Right ventricle myocardium inferior (tissue), 1 donor: ENCODE measurements at places on chromosomes 5 and 9. TPM values are rescaled to one million over a fixed set of nuclear protein-coding genes. Genes with fewer than 3 reads are reported as not detected.

QRFP gene
- total RNA-seq = not detected

TMOD1 gene
- 192 TPM for total RNA-seq

MYOZ3 gene
- total RNA-seq = 5.5 TPM

DUSP1 gene
- 103 TPM for total RNA-seq

TIFAB gene
- not detected for total RNA-seq

ACER2 gene
- total RNA-seq = 3.2 TPM

RNF180 gene
- 11.0 TPM for total RNA-seq
